ENCODE measurements at places on chromosomes 2 and 18.

GRCh38 chr2:105375001-105375561, 23.8 kb downstream of the FHL2 start:
- no peak for DNase-seq

DNA sequence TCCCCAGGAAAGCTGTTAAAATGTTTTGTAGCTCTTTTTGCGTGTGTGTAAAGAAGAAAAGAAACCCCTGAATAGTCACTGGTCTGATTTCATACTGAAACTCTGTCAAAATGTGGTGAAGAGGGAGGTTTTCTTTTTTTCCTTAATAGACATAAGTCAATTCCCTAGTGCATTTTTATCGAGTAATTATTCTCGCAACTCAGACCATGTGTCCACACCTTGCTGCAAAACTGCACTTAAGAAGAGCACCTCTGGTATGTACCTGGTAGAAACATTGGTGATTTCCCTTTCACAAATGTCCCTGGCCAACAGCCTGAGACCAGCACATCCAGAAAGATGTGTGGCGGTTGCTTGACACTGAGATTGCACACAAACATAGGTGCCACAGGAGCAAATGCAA, 159.9 kb downstream of the ZNF521 start:
- no peak for DNase-seq

GRCh38 chr18:37854396-37854795, 288.8 kb upstream of the CELF4 start:
- DNase-seq, result no peak

DNA sequence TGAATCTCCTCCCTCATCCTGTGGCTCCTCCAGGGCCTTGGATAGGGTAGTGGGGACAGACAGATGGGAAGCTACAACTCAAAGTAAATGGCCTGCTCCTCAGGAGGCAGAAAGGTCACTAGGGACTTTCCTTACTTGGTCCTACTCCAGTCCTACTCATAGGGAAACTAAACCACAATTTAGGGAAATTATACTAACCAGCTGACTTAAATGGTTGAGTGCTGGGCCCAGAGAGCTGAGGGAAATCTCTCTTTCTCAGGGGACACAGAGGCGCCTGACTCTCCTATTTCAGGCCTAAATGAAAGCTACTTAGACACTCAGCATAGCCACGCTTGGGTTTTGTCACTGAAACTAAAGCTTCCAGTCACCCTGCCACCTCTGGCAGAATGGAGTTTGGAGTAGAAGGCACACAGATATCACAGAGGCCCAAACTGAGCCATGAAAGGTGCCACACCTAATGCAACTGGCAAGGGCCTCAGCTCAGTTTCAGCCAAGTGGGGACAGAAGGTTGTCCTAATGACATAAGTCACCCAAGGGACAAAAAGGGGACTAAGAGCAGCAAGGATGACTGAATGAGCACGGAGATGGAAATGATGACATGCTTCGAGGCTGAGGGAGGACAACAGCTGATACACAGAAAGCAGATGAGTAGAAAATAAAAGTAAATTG, 24.0 kb downstream of the CERKL start:
- DNase-seq, result no peak
